ENCODE measurements at places on chromosomes 7 and 10.
A peak's percentile ranks its signal among the peaks of the same experiment; 100 is the strongest.

- DNase-seq = no peak
Measured at GRCh38 chr10:17233286-17233991, 5.4 kb downstream of the VIM start.

DNA sequence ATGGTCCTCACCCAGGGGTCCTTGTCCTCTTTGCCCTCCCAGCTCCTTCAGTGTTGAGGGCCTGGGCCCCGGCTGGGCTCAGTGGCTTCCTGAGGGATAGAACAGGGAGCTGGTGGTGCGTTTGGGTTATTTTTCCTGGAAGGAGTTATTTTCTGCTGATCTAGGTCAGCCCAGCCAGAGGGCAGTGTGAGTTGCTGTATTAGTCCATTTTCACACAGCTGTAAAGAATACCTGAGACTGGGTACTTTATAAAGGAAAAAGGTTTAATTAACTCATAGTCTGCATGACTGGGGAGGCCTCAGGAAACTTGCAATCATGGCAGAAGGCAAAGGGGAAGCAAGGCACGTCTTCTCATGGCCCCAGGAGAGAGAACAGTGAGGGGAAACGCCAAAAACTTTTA lies 122.4 kb upstream of the PCBD1 start:
- no peak for DNase-seq

GRCh38 chr10:18368682-18369081 lies 228.5 kb downstream of the CACNB2 start:
- DNase-seq = no peak

GRCh38 chr10:131838966-131839742 lies 61.7 kb upstream of the PPP2R2D start:
- no peak for DNase-seq

DNA sequence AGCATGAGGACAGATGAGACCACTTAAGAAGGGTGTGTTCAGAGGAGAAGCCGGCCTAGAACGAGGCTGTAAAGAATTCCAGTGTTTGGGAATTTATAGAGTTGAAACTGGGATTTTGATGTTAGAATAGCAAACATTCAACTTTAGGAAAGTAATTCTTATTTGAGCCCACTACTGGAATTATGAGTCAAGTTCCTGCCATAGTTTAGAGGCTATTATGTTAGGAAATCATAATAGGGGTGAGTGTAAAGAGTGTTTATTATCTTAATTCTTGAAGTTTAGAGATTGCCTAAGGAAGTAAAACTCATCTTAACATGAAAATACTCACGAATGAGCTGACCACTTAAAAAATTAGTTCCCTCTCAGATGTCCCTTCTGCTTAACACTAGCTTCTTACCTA lies 2.1 kb downstream of the CBLL1 start:
- no peak for DNase-seq

DNA sequence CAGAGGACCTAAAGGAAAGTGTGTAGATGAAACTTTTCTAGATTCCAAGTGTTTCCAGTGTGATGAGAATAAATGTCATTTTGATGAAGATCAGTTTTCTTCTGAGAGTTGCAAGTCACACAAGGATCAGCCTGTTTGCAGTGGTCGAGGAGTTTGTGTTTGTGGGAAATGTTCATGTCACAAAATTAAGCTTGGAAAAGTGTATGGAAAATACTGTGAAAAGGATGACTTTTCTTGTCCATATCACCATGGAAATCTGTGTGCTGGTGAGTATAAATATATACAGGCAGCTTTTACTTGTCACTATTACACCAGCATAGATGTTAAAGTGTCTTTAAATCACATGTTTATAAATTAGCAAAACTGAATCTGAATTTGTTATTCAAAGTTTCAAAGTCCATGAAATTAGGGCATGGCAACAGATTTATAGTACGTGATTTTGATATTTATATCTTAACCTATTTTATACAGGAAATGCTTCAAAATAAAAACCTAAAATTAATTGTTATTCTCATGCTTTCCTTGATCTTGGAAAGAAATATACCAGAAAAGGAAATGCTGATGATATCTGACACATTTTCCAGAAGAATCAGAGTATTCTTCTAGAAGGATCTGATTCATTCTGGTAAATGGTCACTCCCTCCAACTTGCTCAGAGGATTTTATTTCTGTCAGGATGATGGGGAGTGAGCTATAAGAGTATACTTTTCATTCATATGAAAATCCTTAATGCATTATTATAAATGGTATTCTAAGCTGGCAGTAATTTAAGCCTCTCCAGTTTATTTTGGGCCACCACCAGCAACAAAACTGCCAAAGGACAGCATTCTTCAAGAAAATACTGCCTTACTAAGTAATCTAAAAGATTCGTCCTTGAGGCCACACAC lies 71.4 kb downstream of the ITGB8 start:
- no peak for DNase-seq

DNA sequence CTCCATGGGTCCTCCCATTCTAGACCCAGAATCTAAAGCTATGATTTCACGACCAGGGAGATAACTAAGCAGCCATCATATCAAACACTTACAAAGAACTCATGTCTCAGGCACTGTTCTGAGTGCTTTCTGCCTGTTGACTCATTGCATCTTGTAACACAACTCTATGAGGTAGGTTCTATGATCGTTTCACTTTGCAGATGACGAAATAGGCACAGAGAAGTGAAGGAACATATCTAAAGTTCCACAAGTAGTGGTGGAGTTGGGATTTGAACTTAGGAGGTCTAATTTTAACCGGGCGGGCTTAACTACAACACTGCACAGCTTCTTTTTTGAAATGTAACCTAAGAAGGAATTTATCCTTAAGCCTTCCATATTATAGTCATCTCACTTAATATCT lies 2.9 kb downstream of the RBP4 start:
- peak; percentile 20 for DNase-seq

Data from inflammatory macrophage (primary cell).